ENCODE measurements at places on chromosomes 7 and 10.

DNA sequence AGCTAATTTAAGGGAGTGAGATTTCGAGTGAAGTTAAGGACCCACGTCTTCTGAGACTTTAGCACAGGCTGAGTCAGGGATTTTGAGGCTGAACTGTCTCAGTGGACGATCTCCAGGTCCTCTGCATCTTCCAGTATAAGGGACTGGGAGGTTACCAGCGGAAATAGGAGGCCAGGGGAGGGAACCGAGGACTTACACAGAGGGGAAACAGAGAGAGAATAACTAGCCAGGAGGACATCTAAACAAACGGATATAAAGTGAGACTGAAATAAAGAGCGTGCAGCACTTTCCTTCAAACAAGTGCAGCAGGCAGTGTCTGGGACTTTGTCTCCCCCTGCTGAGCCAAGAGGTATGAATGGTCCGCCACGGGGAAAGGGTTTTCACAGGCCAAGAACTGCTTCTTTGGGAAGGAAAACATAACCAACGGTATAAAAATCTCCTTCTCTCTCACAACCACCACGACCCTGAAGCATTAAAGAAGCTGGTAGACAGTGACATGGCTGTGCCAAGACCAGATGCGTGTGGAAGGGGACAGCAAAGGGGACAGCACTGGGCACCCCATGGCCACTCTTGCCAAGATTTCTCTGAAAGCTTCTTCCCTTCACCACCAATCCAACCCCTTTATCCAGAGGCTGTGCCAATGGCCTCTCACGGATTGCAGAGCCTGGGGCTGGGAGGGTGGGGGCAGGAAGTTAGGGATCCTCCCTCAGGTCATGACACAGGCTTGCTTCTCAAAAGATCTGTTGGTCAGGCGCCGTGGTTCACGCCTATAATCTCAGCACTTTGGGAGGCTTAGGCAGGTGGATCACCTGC lies 72.0 kb downstream of the SLC37A3 start:
- peak; percentile 61 for DNase-seq

DNA sequence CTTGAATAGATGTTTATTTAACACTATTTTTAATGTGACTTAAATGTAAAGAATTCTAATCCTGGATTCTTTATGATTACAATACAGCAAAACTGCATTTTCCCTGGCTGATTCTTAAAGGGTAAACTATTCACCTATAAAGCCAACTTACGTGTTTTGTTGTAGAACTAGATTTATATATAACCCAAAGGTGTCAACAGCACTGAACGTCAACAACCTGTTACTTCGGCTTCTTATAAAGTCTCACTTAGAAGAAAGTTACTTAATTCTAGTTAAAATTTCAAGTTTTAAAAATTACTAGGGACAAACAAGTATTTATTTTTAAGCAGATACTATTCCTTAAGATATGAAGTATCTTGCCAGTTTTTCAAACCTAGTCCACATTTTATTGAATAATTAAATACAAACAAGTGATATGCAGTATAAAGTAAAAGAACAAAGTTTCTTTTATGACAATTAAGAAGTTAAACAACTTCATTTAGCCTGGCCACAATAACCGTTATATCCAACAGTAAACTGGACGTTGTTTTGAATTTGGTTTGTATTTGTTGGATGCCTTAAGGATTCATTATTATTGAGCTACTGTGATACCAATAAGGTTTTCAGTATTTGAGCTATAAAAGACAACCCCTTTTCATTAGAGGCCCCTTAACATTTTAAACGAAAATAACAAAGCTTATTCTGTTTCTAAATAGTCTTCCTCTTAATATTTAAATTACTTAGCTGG lies 83.1 kb downstream of the SNX10 start:
- no peak for DNase-seq

DNA sequence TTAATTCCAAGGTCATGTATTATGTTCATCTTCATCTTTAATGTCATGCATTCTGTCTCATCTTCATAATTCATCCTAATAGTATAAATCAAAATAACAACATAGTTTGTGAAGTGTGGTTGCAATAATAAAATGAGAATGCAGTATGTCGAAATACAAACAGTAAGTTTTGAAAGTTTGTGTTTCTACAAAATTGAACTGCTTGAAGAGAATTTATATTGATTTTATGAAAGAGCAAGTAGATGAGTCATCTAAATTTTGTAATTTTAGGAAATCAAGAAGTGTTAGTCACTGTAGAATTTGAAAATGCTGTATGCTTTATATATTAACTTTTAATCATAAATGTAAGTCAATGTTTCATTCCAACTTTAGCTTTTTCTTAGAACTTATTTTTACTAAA lies 190.5 kb upstream of the PPP1R3A start:
- DNase-seq = no peak

DNA sequence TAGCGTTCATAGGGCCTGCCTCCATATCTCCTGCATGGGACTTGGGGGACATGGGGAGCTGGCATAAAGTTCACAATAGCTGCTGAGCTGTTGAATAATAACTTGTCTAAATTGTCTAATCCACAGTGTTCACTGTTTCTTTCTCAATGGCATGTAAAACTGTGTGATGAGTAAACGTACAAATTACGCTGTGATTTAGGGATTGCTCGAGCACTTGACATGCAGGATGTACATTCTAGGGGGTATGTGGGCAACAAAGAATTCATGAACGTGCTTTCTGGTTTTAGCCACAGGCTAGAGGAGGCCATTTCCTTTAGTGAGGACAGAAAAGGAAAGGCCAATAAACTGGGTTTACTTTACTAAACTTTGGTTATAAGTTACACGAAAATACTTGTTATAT lies 534.2 kb upstream of the ZWINT start:
- no peak for DNase-seq

- DNase-seq = no peak
Measured at GRCh38 chr10:1178506-1178905, 122.3 kb downstream of the WDR37 start.

DNA sequence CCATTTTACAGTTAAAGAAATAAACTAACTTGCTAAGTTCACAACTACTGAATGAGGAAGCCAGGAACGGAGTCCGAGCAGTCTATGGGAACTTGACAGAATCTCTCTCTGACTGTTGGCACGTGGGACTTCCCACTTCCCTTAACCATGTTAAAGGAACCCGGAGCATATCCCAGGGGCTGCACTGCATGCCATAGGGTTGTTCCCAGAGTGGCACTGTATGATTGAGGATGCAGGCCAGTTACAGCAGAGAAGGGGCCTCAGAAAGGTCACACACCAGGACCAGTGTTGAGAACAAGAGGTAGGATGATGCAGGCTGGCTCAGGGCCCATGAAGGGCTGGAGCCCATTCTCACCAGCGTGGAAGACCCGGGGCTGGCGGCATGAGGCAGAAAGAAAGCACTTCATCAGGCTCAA lies 201.8 kb downstream of the NSUN6 start:
- no peak for DNase-seq
